ENCODE measurements at places on chromosomes 2 and 18.
A peak's percentile ranks its signal among the peaks of the same experiment; 100 is the strongest.

DNA sequence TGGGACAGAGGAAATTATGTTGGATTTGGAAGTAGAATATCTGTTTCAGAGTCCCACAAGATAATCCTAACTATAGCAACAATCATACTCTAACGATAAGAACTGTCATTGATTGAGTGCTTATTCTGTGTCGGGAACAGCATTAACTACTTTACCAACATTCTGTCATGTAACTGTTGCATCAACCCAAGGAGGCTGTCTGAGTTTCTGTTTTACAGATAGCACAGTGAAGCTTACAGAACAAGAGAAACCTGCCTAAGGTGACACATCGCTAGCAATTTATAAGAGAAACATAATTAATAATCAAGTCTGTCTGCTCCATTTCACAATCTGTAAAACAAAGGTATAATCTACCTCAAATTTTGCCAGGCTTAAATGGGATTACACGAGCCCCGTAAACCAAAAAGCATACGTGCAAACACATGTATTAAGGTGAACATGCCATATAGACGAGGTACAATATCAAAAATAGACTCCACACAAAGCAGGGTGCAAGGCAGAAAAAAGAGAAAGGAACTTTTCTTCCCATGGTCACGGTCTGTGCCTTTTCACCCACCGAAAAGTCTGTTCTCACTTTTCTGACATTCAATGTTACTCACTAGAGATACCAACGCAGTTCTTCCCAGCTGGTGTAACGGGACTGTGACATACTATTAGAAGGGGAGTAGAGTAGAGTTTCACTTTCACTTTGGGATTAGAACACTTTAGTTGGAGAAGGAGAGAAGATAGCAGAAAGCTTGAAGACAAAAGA, 37.2 kb upstream of the SLC8A1 start:
- no peak for DNase-seq

- DNase-seq: no peak
These were observed 121.2 kb downstream of the CCBE1 start for GRCh38 chr18:59575995-59576394.

- no peak for DNase-seq
These were observed 328.6 kb downstream of the SLC8A1 start for GRCh38 chr2:40123326-40123725.

DNA sequence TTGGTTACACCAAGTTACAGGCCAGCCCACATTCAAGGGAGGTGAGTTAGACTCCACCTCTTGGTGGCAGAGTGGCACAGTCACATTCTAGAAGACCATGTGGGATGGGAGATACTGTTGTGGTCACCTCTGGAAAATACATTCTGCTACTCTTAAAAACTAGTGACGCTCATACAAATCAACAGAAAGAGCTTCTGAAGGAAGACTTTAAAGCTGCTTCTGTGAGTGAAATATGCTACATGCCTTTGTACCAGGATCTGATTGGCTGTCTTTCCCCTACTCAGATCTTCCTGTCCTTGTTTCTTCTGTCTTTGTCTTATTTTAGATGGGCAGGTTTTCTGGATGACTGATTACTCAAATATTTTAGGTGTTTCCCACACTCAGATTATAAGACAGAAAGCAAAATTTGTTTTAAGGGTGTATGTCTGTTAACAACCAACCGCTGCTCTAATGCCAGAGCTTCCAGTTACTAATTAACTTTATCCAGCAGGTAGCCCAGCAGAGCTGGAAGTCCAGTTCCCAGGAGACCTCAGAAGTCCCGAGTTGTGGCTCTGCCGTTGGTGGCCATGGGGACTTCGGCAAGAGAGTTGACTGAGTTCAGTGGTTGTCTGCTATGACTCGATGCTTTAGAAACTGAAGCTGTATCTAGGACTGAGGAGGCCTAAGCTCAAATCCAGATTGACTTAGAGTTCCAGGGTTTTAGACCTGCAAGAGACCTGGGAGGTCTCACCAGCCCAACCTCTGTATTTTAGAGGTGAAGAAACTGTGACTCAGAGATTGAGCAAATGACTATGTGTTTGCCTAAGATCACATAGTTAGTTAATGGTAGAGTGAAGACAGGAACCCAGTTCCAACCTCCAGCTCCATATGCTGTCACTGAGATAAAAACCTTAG, 7.4 kb downstream of the IL1R2 start:
- DNase-seq: no peak

DNA sequence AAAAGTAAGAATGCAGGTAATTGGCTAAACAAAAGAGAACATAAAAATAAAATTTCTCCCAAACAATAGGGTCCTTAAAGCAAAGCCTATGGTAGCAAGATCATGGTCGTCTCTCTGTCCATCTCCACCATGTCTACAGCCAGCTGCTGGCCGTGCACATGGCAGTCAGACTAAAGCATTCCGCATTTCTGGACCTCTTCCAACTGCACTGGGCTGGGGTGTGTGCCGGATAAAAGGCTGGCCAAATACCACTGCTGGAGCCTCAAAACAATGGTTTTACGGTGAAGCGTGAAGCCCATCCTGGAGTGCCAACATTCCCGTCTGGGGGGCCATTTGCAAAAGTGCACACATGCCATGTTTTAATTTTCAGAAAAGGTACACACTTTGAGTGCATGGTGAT, 74.8 kb upstream of the PIEZO2 start:
- no peak for DNase-seq

DNA sequence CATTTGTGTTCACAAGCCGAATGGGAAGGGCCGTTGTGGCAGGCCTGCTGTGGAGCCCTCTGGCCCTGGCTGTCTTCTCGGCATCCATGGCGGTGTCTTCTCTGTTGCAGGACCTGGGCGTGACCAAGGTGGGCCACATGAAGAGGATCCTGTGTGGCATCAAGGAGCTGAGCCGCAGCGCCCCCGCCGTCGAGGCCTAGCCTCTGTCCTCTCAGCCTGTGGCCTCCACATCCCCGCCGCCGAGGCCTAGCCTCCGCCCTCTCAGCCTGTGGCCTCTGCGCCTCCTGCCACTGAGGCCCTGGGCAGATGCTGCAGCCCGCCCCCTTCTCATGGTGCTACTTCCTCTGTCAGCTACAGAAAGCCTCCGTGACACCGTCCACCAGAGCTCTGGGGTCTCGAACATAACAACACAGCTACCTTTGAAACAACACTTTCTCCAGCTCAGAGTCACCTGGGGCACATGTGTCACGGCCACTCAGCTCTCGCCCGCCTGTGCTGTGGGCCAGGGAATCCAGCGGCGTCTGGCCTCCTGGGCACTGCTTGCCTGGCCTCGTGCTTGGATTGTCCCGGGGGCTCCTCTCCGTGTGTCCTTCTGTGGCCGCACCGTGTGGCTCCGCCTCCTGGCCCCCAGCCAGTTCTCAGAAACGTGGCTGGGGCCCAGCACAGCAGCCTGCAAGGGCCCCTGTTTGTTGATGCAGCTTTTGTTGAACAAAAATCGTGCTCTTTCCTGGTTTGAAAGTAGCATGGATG, 97.1 kb downstream of the USP40 start:
- no peak for DNase-seq

DNA sequence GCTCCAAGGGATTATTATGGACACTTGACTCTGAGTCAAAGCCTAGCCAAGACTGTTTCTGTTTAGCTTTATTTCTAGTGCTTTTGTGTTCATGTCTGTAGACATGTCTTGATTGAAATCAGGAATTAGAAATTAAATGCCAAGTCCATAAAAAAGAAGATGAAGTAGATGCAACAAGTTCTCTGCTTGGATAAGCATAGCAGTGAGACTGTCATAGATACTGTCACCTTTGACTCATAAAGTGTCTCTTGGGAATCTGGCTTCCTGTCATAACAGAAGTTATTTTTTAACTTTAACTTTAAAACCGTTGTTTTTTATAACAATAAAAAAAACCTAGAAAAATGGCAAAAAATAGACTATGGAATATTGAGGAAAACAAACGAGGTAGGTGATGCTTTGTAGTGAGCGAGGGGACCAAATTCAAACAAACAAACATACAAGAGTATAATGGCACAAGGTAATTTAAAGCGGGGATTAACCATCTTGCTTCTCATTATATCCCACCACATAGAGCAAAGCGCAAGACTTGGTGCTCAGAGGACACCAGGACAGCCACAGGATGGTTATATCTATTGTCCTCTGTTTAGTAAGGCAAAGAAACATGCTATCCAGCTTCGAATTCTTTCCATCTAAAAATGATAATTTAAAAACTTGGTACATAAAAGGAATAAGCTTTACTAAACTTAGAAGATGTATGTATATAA, 64.6 kb downstream of the CD226 start:
- DNase-seq: no peak

DNA sequence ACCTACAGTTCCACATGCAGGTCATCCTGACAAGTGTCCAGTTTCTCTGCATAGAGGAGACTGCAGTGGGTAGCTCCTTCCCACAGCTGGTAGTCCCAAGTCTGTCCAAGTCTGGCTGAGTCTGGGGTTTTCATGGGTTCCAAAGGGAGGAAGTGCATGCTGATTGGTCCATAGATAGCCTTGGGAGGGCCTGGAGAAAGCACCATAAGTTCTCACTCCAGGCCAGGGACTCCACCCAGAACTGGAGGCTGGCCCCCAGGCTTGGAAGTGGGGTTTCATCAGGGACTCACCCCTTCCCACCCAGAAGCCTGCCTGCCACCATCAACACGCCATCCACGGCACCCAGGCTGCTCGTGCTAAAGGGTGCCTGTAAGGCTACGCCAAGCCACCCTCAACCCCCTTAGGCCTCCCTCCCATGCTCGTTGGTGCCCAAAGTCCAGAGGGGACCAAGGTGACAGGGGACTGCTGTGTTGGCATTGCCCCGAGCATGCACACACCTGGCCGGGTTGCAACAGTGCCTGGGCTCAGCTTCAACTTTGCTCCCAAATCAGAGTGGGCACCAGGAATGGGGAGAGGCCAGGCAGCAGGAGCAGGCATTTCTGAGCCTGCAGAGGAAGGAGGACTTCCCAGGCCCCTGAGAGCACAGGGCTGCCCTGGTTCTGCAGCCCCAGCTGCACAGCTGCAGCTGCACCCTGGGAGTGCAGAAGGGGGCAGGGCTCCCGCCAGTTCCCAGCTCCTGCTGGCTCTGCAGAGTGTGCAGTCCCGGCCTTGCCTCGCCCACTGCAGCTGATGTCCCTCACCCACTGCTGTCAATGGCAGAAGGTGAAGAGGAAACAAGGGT, 116.5 kb upstream of the MAP2 start:
- DNase-seq: no peak

- DNase-seq: no peak
These were observed 69.4 kb downstream of the TXNL1 start for GRCh38 chr18:56568986-56569385.

DNA sequence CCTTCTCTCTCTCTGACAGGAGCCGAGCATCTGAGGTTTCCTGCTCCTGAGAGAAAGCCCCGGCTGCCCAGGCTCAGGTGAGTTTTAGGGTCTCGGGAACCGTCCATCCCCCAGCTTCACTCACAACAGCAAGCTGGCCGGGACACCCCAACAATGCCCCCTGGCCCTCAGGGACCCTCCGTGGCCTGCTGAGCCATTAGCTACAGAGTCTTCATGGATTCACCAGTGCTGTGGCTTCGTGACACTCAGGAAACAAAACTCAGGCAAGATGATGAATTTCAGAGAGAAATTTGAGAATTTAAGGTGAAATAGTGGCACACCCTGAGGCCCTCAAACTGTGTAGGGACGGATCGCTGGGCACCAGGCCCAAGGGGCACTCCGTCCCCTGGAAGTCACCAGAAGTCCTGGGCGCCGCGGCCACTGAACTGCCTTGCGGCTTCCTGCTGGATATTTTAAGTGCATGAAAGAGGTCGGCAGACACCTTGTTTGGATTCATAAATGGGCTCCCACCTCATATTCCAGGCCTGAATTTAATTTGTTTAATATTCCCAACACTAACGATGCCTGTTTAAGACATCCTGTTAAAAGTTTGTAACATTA, 368.3 kb upstream of the SALL3 start:
- no peak for DNase-seq

DNA sequence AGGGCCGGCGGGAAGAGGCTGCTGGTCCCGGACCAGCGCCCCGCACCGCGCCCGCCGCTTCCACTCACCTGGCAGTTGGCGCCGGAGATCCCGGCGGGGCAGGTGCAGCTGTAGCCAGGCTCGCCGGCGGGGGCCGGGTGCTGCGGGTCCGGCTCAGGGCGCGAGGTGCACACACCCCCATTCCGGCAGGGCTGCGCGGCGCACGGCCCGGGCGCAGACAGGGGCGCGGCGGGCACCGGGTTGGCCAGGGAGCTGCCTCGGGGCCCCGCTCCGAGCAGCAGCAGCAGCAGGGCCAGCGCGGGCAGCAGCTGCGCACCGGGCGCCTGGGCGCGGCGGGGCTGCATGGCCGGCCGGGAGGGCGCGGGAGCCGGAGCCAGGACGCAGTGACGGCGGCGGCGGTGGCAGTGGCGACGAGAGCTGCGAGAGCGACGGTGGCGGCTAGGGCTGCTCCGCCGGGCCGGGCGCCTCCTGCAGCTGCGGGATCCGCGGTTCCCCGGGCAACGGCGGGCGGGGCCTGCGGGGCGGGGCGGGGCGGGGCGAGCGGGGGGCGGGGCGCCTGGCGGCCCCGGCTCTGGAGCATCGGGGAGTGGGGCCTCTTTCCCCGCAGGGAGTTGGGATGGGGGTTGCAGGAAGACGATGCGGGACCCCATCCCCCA, at the start of gene DNER:
DNER (minus strand) TSS at position 476 of the 656 bp plus-strand sequence; CDS start at position 344, 132 bp downstream.
- peak; percentile 50 for DNase-seq

GRCh38 chr2:6773007-6773693, 92.6 kb downstream of the CMPK2 start:
- DNase-seq: peak; percentile 6

GRCh38 chr2:174738841-174739240, 25.4 kb downstream of the CHRNA1 start:
- no peak for DNase-seq

DNA sequence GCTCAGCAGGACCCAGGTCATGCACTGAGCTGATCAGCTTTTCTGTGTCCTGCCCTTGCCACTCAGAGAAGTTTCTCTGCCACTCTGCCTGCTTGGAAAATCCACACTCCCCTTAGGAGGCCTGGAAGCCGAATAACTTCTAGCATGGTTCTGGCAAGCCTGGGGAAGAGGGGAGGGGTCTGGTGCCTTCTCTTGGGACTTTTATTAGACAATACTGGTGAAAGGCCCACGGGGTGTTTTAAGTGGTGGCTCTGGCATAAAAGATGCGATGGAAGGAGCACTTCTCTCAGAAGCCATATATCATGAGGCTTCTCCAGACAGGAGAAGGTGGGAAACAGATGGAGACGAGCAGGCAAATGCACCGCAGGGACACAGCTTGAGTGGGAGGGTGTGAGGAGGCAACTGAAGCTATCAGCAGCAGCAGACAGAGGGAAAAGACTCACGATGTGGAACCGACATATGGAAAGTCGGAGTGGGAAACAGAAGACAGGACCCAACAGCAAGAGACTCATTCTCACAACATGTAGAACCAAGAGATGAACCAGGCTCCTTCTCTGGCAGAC, 141.8 kb upstream of the CTNNA2 start:
- DNase-seq: no peak

DNA sequence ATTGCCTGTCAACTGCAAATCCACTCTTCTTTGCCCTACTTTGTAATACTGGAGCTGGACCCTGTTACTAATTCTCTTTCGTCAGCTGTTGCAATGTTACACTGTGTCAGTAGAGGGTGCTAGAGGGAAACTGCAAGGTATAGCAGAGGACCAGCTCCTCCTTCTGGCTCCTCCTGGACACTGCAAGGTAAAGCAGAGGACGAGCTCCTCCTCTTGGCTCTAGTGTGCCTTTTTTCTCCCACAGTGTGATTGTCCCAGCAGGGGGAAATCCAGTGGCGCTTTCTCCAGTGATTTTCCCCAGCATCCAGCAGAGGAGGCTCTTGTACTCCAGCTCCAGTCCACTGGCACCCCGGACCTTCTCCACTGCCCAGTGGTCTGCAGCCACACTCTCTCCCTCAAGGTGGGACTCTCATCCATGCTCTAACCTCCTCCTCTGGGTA, 95.6 kb downstream of the CAPN13 start:
- DNase-seq: peak; percentile 89

GRCh38 chr18:23400918-23401317, 52.2 kb upstream of the RIOK3 start:
- DNase-seq: no peak

GRCh38 chr2:50347358-50348044, 684.4 kb downstream of the NRXN1 start:
- DNase-seq: no peak

All from SW 1271 (cell line).